ENCODE measurements at places on chromosomes 7 and 10. TPM values are rescaled to one million over a fixed set of nuclear protein-coding genes. Genes with fewer than 3 reads are reported as not detected.

The FGL2 gene
- total RNA-seq: 0.97 TPM

The CLEC5A gene
- not detected for total RNA-seq

The STK17A gene
- total RNA-seq: 21.4 TPM

The WASHC2A gene
- 24.7 TPM for total RNA-seq

The OPN1SW gene
- total RNA-seq: not detected

The BEND7 gene
- total RNA-seq: 0.81 TPM

The DRGX gene
- total RNA-seq: not detected

The AGAP5 gene
- total RNA-seq: 0.49 TPM

The CRYGN gene
- not detected for total RNA-seq

The BAIAP2L1 gene
- 1.3 TPM for total RNA-seq

The EEPD1 gene
- under 0.01 TPM for total RNA-seq

The CC2D2B gene
- not detected for total RNA-seq

The TFPI2 gene
- total RNA-seq: 1,067 TPM
